ENCODE measurements at places on chromosomes 4 and X.

GRCh38 chr4:171846232-171846631, 33.0 kb downstream of the GALNTL6 start:
- peak; percentile 67 for DNase-seq

- DNase-seq: no peak
These were observed 118.3 kb downstream of the CORIN start for GRCh38 chr4:47719576-47719975.

DNA sequence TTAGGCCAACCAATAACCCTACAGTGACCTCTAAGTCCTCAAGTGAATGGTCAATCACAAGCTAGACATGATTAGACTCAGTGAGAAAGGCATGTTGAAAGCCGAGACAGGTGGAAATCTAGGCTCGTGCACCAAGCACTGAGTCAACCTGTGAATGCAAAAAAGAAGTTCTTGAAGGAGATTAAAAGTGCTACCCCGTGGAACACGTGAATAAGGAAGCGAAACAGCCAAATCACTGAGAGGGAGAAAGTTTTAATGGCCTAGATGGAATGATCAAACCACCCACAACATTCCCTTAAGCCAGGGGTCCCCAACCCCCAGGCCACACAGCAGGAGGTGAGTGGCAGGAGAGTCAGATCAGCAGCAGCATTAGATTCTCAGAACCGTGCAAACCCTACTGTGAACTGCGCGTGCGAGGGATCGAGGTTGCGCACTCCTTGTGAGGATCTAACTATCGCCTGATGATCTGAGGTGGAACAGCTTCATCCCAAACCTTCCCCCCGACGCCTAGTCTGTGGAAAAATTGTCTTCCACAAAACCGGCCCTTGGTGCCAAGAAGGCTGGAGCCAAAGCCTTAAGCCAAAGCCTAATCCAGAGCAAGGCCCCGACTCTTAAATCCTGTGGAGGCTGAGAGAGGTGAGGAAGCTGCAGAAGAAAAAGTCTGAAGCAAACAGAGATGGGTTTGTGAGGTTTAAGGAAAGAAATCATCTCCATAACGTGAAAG, 19.5 kb upstream of the PDE6B start:
- no peak for DNase-seq

GRCh38 chr4:113007151-113007550, 42.3 kb upstream of the ANK2 start:
- DNase-seq: no peak

DNA sequence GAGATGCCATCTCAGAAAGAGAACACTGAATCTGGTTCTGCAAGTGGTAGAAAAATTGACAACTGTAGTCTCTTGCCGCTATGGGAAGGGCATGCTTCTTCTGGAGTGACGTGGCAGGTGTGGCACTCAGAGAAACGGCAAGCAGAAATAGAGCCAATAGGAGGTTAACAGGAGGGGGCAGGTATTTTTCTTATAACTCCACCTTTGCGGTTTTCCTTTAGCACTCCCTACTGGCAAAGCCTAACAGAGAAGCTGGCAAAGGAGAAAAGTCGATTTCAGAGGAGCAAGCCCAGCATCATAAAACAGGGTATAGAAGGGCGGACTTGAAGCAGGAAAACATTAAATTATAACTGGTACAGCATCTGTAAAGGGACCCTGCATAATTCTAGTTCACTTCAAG, 1382.2 kb downstream of the PCDH18 start:
- no peak for DNase-seq

- no peak for DNase-seq
These were observed 24.8 kb downstream of the CCNI start for GRCh38 chr4:77050962-77051361.

DNA sequence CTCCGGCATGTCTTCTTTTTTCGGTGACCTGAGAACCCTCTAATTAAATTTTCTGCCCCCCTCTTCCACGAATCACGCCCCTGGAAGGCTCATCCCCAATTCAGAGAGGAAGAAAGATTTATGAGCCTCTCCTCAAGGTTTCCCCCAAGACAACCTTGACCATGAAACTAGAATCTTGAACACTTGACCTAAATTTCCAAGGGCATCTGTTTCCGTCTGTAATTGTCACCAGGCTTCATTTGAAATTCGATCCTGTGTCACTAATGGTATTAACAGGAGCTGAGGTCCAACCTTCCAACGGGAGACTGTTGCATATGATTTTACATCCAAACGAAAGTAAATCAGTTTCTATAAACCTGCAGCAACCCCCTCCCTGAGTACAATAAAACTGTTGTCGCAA, 139.9 kb upstream of the ZIC3 start:
- DNase-seq: no peak

DNA sequence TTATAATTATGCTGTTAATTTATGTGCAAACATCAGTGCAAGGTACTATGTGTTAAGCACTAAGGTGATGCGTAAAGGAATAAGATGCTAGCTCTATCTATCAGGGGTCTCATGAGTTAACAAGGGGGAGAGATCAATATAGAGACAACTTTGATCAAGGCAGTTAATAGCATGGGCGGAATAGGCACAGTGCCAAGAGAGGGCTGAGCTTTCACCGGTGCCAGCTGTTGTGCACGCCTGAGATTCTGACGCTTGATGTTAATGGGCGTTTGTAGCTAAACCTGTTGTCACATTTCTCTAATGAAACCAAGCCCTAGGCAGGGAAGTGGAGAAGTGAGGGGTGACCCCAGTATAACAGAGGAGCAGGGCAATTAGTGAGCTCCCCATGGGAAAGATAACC, 86.0 kb upstream of the NMU start:
- no peak for DNase-seq

GRCh38 chr4:137688651-137689050, 156.4 kb upstream of the PCDH18 start:
- no peak for DNase-seq

DNA sequence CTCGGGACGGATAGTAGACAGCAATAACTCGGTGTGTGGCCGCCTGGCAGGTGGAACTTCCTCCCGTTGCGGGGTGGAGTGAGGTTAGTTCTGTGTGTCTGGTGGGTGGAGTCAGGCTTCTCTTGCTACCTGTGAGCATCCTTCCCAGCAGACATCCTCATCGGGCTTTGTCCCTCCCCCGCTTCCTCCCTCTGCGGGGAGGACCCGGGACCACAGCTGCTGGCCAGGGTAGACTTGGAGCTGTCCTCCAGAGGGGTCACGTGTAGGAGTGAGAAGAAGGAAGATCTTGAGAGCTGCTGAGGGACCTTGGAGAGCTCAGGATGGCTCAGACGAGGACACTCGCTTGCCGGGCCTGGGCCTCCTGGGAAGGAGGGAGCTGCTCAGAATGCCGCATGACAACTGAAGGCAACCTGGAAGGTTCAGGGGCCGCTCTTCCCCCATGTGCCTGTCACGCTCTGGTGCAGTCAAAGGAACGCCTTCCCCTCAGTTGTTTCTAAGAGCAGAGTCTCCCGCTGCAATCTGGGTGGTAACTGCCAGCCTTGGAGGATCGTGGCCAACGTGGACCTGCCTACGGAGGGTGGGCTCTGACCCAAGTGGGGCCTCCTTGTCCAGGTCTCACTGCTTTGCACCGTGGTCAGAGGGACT, 5.7 kb upstream of the MSANTD1 start:
- DNase-seq: no peak

GRCh38 chr4:170008371-170008770, 17.8 kb downstream of the MFAP3L start:
- no peak for DNase-seq

DNA sequence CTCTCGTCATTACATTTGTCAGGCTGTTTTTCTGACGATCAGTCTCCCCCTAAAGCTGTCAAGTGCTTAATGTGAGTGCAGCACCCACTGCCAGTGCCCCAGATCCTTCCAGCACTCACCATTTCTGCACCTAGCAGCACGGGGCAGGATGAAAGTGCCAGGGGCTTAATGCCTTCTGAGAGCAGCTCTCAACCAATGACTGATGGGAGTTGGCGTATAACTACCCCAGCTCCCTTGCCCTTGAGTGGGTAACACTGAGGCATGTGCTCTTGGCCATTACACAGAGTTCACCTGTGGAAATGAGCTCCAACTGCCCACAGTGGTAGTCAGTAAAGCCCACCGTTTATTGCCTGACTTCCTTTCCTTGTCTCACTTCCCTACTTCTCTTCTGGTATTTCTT, 226.2 kb upstream of the BCOR start:
- DNase-seq: no peak

- DNase-seq: no peak
These were observed 138.0 kb upstream of the FAM9B start for GRCh38 chrX:9171841-9172463.

- DNase-seq: no peak
These were observed 41.5 kb downstream of the SETD7 start for GRCh38 chr4:139514382-139515059.

- no peak for DNase-seq
These were observed 55.0 kb downstream of the RGS12 start for GRCh38 chr4:3347871-3348270.

DNA sequence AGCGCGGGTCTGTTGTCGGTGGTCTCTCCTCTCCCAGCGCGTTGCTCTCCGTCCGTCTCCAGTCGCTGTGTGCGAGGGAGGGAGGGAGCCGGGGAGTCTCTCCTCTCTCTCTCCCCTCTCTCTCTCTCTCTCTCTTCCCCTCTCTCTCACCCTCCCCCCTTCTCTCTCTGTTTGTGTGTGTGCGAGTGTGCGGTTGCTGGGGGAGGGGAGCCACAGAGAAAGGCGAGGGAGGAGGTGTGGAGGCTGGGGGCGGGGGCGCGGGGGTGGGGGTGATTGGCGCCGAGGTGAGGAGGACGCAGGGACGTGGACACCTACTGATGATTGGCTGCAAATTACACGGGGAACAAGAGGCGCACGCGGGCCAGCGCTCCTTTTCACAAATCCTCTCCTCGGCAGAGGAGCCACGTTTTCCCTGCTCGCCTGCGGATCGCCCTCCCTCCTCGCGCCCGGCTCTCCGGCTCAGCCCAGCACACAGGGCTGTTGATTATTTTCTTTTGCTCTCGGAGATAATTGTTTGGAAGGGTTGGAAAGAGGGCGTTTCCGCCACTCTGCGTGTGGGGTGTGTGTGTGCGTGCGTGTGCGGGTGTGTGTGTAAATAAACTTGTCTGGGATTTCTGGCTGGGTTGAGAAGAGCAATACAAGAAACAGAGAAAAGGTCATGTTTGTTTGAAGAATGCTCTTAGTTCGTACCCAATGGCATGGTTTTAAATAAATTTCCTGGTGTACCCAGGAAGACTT, at the start of gene CXXC4:
TSS of gene CXXC4 (minus strand) at position 73 of the 738 bp plus-strand sequence. CDS start 3,092 bp downstream, outside the sequence.
- DNase-seq: peak; percentile 67

DNA sequence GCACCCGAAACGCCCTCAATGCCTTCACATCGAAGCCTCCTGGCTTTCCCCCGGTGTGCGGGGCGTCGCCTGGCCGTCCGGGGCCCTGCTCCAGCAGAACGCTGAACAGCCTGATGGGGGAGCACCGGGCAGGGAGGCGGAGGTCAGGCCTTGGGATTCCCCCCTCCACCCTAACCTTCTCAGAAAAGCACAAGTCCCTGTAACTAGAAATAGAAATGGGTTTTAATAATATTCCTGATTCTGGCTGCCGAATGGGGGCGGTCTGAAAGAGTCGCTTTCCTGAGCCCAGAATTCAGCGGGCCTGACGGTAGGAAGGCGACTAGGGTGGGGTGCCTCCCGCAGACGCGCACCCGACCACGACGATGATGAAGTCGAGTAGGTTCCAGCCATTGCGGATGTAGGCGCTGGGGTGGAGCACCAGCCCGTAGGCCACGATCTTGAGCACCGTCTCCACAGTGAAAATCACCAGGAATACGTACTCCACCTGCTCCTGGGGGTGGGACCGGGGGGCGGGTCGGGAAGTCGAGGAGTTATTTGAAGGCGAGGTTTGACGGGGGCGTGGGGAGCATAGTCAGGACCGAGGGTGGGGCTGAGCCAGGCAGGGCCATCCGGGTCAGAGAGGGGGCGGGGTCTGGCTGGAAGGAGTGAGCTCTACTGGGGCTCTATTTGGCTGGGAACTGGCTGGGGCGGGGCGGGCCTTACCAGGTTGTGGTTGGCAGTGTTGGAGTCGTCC, 2.5 kb downstream of the CACNA1F start:
- peak; percentile 82 for DNase-seq

DNA sequence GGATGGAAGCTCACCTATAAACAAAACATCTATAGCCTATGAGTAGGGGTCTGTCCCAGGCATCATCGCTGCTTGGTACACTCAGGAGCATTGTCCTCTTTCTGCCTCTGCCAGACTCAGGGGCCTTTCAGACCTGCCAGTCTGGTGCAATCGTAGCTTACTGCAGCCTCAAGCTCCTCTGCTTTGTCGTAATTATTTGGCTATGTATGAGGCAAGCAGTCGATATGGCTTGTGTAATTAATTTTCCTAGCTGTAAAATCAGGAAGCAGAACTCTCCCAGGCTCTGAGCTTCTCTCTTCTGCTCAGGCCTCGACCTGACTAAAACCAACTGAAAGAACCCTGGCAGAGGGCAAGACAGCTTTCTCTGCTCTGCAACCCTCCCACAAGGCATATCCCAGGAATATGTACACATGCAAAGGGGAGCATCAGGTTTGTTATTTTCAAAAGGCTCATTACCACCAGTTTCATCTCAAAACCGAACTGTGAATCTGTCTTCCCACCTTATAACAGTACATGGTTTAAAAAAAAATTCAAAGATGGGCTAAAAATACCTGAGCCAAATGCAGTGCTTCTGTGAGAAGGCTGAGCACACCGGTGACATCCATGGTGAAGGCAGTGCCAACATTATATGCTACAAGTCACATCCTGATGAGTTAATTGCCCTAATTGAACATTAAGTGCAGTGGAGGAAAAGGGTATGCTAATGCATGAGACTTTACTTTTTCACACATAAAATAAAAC, 309.2 kb upstream of the EMCN start:
- DNase-seq: no peak

DNA sequence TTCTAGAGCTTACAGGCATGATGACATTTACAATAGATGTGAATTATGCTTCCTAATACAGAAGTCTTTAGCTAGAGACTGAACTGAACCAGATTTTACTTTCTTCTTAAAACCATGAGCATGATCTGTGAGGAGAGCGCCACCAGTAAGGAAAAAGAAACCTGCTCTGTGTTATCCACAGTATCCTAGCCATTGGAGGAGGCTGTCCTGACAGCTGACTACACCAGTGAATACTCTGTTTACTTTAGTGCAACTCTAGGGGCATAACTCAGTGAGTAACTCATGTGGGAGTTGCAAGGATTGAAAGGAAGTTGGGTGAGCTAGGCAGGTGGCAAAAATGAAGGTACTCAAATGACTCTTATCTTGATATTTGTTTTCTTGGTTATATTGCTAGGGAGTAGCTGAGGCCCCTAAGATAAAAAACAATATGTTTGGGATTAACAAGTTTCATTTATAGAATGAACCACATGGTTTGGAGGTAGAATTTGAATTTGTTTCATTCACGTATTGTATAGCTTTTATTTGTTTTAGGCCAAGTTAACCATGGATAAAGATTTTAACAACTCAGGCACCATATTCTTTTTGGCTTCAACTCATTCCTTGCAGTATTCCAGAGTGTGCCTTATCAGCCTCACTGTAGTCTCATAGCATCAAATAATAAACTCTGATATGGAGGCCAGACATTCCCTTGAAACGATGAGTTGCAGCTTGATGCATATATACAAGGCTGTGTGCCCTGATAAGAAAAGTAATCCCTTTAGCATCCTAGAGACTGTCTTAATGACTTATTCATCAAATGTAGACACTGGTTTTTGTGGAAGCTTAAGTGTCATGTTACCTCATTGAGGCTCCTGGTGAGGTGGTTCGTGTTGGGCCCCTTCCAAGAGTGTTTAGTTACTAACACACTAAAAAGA, 2.5 kb downstream of the BMP3 start:
- DNase-seq: no peak

All from iPS-NIHi11 (cell line).